ENCODE measurements at places on chromosomes 12 and 14.

DNA sequence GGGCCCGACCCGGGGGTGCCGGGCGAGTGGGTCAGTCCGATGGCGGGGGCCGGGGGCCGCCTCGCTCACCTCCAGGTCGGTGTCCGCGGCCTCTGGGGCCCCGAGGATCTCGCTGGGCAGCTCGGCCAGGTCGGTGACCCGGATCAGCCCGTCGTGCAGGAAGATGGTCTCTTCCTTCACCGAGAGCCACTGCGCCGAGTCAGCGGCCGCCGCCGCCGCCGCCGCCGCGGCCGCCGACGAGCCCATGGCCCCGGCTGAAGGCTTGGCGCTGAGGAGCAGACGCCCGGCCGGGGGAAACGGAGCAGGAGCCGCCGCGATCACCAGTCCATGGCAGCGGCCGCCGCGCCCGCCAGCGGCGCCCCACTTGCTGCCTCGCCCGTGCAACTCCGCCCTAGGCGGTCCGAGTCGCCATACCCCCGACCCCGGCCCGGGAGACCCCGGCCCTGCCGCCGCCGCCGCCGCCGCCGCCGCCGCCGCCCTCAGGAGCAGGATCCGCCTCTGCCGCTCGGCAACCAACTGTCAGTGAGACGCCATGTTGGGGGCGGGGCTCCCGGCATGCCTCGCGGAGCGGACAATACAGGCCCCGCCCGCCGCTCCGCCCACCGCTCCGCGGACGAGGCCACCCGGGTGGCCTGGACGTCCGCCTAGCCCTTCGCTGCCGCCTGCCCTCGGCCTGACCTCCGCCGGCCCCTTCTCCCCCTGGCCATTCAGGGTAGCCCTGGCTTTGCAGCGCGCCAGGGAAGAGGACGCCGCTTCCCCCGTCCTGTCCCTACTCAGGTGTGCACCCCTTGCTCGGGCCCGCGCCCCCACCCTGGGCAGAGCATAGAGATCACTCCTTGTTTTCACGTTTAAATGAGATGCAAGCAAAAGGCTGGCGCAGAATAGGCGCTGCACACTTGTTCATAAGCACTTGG lies at the start of gene HECTD4:
Gene HECTD4 (minus strand): TSS at position 549 of the 914 bp plus-strand sequence. CDS start 303 bp downstream, at position 246.
- DNase-seq: peak; percentile 93

DNA sequence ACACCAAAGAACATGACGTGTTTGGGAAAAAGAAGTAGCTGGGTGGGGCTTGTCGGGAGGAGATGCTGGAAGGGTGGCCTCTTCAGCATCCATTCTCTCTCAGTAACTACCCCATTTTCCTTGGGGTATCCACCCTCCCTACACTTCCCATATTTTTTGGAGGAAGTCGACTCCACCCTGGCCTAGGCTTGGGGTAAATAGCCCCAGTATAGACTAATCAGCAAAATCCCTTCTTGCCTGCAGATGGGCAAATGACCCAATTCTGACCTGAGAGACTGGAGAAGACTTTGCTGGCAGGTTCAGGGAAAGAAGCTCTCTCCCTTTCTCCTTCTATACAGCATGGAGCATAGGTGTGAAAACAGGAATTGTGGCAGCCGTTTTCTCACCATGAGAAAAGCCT lies 28.5 kb upstream of the JDP2 start:
- no peak for DNase-seq

GRCh38 chr12:97026901-97027300 lies 119.8 kb downstream of the NEDD1 start:
- no peak for DNase-seq

- no peak for DNase-seq
These were observed 68.7 kb downstream of the RFX4 start for GRCh38 chr12:106651552-106651951.

DNA sequence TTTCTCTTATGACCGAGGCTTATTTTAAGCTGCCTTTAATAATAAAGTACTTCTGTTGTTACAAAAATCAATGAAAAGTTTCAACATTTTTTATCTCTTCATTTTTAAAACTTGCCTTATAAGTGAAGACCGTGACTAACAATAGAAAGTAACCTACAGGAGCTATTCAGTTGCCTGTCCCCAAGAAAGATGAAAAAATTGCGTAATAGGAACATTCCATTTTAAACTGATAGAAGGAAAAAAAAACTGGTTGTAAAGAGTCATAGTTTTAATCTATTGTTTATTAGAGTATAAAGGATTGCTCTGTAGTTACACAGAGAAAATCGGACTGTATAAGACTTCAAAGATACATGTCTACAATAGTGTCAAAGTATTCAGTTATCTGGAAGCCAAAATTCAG lies 83.3 kb downstream of the DAAM1 start:
- no peak for DNase-seq

GRCh38 chr12:92558806-92559205 lies 144.0 kb upstream of the PLEKHG7 start:
- DNase-seq: no peak

GRCh38 chr12:8449355-8449859 lies 6.4 kb upstream of the CLEC6A start:
- no peak for DNase-seq

GRCh38 chr12:44777044-44777443 lies 99.1 kb downstream of the NELL2 start:
- no peak for DNase-seq

GRCh38 chr12:96234591-96235483 lies 40.7 kb downstream of the ELK3 start:
- no peak for DNase-seq

DNA sequence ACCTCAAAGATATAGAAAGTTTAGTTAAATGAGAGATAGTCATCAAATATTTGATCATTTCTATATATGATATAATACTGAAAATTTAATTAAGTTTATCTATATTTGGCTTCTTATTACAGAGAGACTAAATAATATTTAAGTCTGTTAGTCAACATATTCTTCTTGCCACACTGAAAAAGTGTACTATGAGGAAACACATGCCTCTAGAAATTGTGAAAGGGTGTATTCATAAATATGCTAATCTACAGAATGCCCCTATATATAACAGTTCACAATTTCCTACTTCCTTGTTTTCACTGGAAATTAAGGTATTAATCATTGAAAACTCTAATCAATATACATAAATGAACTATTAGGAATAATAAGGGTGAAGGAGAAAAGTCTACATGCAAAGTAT lies 31.4 kb upstream of the ETV6 start:
- DNase-seq: no peak

- no peak for DNase-seq
These were observed 32.3 kb downstream of the RAD51B start for GRCh38 chr14:67851785-67852410.

GRCh38 chr12:39277416-39277815 lies 165.5 kb downstream of the KIF21A start:
- DNase-seq: peak; percentile 24

GRCh38 chr12:131123817-131124216 lies 170.1 kb downstream of the ADGRD1 start:
- DNase-seq: no peak

DNA sequence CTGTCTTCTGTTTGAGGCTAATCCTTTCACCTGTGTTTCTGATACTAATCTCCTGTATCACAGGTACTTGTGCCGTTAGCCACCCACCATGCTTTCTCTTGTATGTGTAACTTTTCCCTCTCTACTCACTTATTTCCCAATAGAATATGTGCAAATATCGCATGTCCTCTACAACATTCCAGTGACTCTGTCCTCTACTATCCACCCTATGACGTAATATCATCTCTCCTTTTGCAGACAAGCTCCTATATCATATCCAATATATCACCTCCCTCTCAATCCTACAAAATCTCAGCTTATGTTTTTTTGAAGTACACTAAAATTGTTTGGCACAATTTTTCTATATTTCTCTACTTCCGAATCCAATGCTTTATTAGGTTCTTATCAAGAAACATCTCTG lies 232.6 kb upstream of the LRFN5 start:
- no peak for DNase-seq

GRCh38 chr14:89214221-89214965 lies 202.6 kb downstream of the FOXN3 start:
- no peak for DNase-seq

DNA sequence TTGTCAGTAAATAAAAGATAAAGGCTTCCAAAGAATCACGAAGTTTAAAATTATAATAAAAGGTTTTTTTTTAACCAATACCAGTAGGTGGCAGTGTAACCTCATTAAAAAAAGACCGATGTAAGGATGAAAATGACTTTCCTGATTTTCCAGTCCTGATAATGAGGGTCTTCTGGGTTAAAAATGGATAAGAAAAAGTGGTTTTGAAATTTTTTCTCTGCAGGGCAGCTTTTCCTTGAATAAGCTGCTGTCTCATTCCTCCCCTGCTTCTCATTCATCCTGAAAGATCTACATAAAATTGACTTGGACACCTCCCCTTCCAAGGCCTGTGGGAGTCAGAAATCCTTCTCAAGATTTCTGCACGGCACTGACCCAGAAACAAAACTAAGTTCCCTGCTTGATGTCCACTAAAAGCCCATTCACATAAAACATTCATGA lies 58.9 kb upstream of the FBXO33 start:
- peak; percentile 35 for DNase-seq

- DNase-seq: no peak
These were observed 7.0 kb upstream of the UBE2N start for GRCh38 chr12:93448796-93449195.

- DNase-seq: no peak
These were observed 26.5 kb upstream of the ACTN1 start for GRCh38 chr14:69005432-69006148.

GRCh38 chr12:112126911-112127310 lies 1.6 kb downstream of the TRAFD1 start:
- no peak for DNase-seq

DNA sequence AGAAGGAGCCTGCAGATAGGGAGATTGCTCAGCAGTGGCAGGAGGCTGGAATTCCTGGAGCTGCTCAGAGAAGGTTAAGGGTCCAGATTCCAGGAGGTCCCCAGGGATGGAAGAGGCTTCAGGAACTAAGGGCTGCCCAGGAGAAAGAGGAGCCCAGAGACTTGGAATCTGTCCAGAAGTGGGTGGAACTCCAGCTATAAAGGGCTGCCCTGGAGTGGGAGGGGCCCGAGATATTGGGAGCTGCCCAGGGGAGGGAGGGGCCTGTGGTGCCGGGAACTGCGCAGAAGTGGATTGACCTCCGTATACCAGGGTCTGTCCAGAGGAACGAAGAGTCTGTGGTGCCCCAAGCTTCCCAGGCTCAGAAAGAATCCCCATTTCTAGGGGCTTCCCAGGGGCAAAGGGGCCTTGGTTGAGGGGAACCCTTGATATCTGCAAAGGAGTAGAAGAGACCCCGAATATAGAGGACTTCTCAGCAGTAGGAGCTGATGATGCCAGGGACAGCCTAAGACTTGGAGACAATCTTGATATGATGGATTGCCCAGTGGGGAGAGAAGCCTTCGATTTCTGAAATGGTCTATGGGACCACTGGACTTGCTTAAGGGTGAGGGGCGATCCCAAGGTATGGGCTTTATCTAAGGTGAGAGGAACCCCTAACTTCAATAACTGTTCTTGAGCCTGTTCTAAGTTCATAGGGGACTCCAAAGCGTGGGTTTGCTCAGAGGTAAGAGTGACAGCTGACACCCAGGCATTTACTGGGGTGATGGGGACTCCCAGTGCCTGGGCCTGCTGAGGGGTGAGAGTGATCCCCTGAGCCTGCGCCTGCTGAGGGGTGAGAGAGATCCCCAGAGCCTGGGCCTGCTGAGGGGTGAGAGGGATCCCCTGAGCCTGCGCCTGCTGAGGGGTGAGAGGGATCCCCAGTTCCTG lies 45.0 kb downstream of the FAM186A start:
- DNase-seq: no peak
